ENCODE measurements at places on chromosomes 3 and 15.

- no peaks in the 10 kb centered on the region for H3K4me1 ChIP-seq
- no peak overlapping the region for H3K4me3 ChIP-seq
- H3K27ac ChIP-seq: no peak overlapping the region
- no peaks in the 10 kb centered on the region for H3K36me3 ChIP-seq
Measured at GRCh38 chr3:95883801-95884200, 930.6 kb upstream of the EPHA6 start.

DNA sequence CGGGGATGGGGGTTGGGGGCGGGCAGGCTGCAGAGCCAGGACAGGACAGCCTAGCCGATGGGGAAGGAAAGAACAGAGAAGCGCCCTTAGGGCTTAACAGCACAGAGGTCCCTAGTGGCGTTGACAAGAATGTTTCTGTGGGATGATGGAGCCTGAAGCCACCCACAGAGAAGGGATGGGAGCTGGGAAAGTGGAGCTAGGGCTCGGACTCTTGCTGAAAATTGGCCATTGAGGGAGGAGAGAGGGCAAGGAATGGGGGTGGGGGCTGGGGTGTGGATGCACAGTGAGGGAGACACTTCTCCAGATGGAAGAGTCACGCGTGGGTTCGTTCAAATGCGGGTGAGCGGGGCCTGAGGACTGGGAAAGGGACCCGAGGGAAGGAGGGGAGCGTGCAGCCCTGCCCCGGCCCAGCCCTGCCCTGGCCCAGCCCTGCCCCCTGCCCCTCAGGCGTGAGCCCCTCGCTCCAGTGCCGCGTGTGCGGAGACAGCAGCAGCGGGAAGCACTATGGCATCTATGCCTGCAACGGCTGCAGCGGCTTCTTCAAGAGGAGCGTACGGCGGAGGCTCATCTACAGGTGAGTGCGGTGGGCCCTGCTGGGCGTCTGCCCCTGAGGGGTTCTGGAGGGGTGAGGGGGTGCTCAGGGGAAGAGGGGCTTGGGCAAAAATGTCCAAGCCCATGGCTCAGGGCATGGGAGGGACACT lies 832 bp downstream of the NR2E3 start:
- H3K4me1 ChIP-seq: peaks cover 23% of the 10 kb centered on the region
- no peak for DNase-seq
- H3K36me3 ChIP-seq: no peaks in the 10 kb centered on the region

- H3K4me3 ChIP-seq: no peak overlapping the region
- no peaks in the 10 kb centered on the region for H3K4me1 ChIP-seq
- no peaks in the 10 kb centered on the region for H3K36me3 ChIP-seq
- H3K27me3 ChIP-seq: no peaks in the 10 kb centered on the region
Measured at GRCh38 chr3:60030982-60031381, 981.2 kb upstream of the CFAP20DC start.

GRCh38 chr3:45608885-45609284 lies 14.3 kb downstream of the LIMD1 start:
- H3K4me1 ChIP-seq: peaks cover 42% of the 10 kb centered on the region
- H3K27me3 ChIP-seq: no peaks in the 10 kb centered on the region
- no peak overlapping the region for H3K4me3 ChIP-seq

- H3K36me3 ChIP-seq: no peaks in the 10 kb centered on the region
- no peaks in the 10 kb centered on the region for H3K4me1 ChIP-seq
- DNase-seq: no peak
- no peak overlapping the region for H3K27ac ChIP-seq
- H3K27me3 ChIP-seq: no peaks in the 10 kb centered on the region
Measured at GRCh38 chr3:27239951-27240350, 129.2 kb downstream of the NEK10 start.

- no peak overlapping the region for H3K27ac ChIP-seq
- no peak overlapping the region for H3K4me3 ChIP-seq
- no peaks in the 10 kb centered on the region for H3K4me1 ChIP-seq
- no peaks in the 10 kb centered on the region for H3K36me3 ChIP-seq
- DNase-seq: no peak
Measured at GRCh38 chr3:175662815-175663214, 803.7 kb downstream of the NAALADL2 start.

DNA sequence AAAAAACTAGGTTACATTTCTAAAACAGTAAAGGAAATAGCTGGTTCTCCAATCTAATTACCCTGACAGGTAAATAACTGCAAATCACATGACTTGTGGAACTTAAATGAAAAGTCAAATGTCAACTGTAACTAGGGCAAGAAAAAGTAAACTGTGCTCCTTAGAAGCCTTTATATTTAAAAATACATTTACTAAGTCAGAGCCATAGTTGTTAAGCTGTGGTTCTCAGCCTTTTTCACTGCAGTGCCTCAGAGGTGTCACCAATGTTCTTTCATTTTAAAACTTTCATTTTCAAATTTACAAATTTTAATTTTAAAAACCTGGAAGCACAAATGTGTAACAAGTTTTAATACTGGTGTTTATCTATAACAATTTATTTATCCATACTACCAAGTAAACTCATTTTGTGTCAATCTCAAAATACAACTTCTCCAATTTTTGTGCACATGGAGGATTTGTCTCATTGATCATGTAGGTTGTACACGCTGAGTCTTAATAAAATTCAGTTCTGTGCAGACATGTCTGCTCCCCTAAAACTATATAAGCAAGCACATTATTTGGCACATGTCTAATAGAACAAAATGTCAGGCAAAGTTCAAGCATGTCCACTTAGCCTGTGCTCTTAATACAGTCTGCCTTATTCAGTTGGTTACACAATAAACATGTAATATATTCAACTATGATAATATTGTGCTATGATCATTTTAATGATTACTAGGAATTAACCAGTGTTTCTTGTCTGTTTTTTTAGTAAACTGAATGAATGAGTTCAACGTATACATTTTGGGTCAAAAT lies 70.4 kb downstream of the DLG1 start:
- no peaks in the 10 kb centered on the region for H3K27me3 ChIP-seq
- DNase-seq: no peak
- H3K27ac ChIP-seq: no peak overlapping the region
- no peak overlapping the region for H3K4me3 ChIP-seq
- H3K36me3 ChIP-seq: no peaks in the 10 kb centered on the region

DNA sequence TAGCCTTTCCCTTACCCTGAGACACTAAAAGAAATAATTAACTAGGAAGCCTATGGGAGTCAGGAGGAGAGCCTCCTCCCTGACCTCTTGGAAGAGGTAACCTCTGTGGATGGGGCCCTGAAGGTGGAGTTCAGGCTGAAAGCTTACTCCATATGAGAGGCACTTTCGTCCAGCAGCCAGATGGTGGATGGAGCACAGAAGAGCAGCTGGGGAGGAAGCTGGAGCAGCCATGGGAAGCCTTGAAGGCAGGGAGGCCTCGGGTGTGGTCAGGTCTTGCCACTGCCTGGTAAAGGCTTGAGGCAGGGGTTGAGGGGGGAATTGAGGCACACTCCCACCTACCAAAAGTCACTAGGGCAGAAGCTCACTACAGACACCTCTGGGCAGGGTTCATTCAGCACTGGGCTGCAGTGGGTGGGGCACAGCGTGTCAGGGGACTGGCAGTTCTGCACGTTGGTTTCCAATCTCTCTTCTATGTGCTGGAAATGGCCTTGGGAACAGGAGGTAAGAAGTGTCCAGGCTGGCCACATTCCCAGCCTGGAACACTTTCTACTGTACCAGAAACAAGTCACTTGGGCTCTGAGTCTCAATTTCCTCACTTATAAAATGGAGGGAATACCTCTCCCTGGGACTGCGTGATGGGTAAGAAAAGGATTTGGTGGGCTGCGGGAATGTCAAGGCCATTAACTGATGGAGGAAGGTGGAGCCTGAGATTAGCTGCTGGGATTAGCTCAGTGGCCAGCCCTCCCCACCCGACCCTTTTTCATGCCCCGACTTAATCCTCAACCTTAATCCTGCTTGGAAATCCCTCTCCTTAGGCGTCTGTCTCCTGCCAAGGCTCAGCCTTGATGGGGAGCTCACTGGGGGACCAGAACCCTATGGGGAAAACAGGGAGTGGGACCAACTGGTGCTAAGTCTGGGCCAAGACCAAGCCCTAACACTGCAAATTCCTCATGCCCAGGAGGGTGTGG lies 5.4 kb downstream of the PCBP4 start:
- H3K4me3 ChIP-seq: no peak overlapping the region
- peaks cover 62% of the 10 kb centered on the region for H3K36me3 ChIP-seq
- H3K27ac ChIP-seq: no peak overlapping the region
- no peaks in the 10 kb centered on the region for H3K27me3 ChIP-seq
- peaks cover 44% of the 10 kb centered on the region for H3K4me1 ChIP-seq
- no peak for DNase-seq

Data from SJSA1 (cell line).